ENCODE measurements at places on chromosomes 4 and X. TPM values are rescaled to one million over a fixed set of nuclear protein-coding genes. Genes with fewer than 3 reads are reported as not detected.

Gene MEPE
- total RNA-seq, result not detected

DNA sequence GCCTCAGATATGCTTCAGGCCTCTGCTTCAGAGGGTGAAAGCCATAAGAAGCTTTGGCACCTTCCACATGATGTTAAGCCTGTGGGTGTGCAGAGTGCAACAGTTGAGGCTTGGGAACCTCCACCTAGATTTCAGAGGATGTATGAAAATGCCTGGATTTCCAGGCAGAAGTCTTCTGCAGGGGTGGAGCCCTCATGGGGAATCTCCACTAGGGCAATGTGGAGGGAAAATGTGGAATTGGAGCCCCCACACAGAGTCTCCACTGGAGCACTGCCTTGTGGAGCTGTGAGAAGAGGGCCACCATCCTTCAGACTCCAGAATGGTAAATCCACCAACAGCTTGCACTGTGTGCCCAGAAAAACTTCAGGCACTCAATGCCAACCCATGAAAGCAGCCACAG is 35.2 kb downstream of the TLR10 start:
- no peak overlapping the region for H3K27ac ChIP-seq
- H3K4me3 ChIP-seq, result no peak overlapping the region
- H3K27me3 ChIP-seq, result no peaks in the 10 kb centered on the region
- no peaks in the 10 kb centered on the region for H3K4me1 ChIP-seq

DNA sequence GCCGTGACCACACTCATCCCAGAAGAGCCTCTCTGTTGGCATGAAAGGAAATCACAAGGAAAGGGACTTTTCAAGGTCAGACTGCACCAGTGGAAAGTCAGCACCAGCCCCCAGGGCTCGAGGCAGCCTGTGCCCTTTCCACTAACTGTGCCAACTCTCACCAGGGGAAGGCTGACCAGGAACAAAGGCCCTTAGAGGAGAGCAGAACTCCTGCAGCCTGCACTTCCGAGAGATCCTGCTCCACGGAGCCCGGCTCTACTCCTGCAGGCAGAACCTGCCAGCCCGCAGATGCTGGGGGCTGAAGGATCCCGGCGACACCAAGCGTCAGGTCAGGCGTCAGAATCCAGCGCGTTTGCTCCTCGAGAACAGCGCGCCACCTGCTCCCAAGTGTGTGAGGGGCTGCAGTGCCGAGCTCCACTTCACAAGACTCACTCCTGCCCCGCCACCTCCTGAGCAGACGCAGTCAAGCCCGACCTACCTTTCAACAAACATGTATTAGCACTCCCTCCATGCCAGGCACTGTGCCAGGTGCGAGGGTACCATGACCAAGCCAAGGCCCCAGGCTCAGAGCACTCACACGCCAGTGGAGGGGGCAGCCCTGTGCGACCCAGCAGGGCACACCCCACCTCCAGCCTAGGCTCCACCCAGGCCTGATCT is 13.6 kb upstream of the HELT start:
- no peaks in the 10 kb centered on the region for H3K36me3 ChIP-seq
- H3K27me3 ChIP-seq, result no peaks in the 10 kb centered on the region
- H3K4me1 ChIP-seq, result peaks cover 7% of the 10 kb centered on the region

GRCh38 chrX:4005281-4005680 is 291.8 kb upstream of the PRKX start:
- no peak for DNase-seq
- no peaks in the 10 kb centered on the region for H3K27me3 ChIP-seq
- no peaks in the 10 kb centered on the region for H3K4me1 ChIP-seq
- H3K27ac ChIP-seq, result no peak overlapping the region
- no peak overlapping the region for H3K4me3 ChIP-seq
- H3K36me3 ChIP-seq, result no peaks in the 10 kb centered on the region

- DNase-seq, result no peak
- no peak overlapping the region for H3K27ac ChIP-seq
- no peaks in the 10 kb centered on the region for H3K4me1 ChIP-seq
- H3K4me3 ChIP-seq, result no peak overlapping the region
- H3K36me3 ChIP-seq, result no peaks in the 10 kb centered on the region
Measured at GRCh38 chr4:144298519-144298918, 158.0 kb upstream of the GYPA start.

DNA sequence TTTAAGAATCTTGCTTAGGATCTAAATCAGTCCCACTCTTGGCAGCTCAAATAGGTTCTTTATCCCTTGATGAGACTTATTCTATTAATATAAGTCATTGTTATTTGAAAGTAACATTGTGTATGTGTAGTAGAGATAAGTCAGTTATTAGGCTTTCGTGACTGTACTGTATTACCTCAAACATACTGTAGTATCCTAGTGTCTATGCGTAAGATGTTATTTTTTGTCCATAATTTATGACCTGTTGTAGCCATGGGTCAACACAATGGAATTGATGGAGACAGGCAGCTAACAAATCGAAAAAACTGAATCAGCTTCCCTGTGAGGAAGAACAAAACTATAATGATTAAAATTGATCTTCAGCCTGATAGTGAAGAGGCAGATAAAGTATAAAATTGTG is 41.8 kb downstream of the CLCN3 start:
- peak overlapping the region; percentile 69 for H3K27ac ChIP-seq
- H3K27me3 ChIP-seq, result no peaks in the 10 kb centered on the region
- DNase-seq, result no peak
- no peak overlapping the region for H3K4me3 ChIP-seq
- no peaks in the 10 kb centered on the region for H3K4me1 ChIP-seq

DNA sequence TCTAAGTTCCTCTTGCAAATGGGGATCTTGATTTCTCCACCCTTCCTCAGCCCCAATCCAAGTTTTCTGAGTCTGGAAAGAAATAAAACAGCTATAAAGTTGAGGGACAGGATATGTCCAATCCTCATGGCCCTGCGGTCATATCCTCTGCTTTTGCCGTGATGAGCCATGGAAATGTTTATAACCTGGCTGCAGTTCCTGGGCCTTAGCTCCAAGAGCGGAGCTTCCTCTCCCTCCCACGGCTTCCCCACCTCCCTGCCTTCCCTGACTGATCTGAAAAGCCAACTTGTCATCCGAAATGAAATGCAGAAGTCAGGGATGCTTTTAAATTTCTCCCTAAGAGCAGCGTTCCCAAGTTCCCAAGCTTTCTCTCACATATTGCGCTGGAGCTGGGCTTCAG is 221.5 kb upstream of the SFRP2 start:
- H3K27ac ChIP-seq, result no peak overlapping the region
- no peaks in the 10 kb centered on the region for H3K36me3 ChIP-seq
- no peak for DNase-seq
- no peaks in the 10 kb centered on the region for H3K4me1 ChIP-seq
- H3K4me3 ChIP-seq, result no peak overlapping the region
- H3K27me3 ChIP-seq, result no peaks in the 10 kb centered on the region

Gene PDE6B
- total RNA-seq, result 10.1 TPM

GRCh38 chr4:156158747-156159146 is 205.1 kb upstream of the CTSO start:
- H3K36me3 ChIP-seq, result no peaks in the 10 kb centered on the region
- no peak for DNase-seq
- no peak overlapping the region for H3K27ac ChIP-seq

Gene IL21
- total RNA-seq, result 3.1 TPM

Gene PAGE1
- not detected for total RNA-seq

- H3K4me1 ChIP-seq, result no peaks in the 10 kb centered on the region
- no peak for DNase-seq
- H3K27me3 ChIP-seq, result no peaks in the 10 kb centered on the region
- H3K36me3 ChIP-seq, result no peaks in the 10 kb centered on the region
- H3K27ac ChIP-seq, result no peak overlapping the region
Measured at GRCh38 chrX:64894454-64895038, 81.7 kb downstream of the ZC4H2 start.

DNA sequence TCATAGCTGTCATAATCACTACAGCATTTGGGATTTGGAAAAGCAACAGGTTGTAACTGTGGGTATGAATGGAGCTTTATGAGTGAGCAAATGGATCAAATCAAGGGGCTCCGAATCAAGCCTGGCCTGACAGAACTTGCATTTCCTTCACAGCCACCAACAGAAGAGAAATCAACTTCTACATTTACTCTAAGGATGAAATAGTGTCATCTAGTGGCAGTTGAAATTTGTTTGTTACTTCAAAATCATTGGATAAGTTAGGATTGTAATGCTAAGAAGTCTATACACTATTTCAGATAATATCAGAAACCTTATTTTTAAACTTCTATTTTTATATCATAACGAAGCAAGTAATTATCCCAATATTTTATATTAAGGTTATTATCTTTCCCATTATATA is 10.7 kb upstream of the WDR17 start:
- H3K36me3 ChIP-seq, result no peaks in the 10 kb centered on the region
- DNase-seq, result no peak
- H3K27me3 ChIP-seq, result no peaks in the 10 kb centered on the region

DNA sequence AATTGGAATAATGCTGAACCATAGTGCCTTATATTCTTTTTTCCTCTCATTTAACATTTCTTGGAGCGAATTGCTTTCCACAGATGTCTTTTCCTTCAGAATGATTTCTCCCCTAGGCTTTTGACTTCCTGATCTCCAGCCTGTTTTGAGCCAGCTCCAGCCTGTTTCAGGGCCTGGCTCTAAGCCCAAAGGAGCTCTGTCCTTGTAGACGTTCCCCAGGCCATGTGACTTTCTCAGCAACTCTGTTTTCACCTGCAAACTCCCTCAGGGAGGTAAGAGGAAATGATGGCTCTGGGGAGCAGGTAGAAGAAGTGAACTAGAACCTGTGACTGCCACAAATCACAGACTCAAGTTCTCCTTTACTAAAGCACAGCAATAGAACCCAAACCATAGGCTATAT is 89.1 kb downstream of the AKAP4 start:
- no peaks in the 10 kb centered on the region for H3K36me3 ChIP-seq
- H3K4me3 ChIP-seq, result no peak overlapping the region
- H3K27me3 ChIP-seq, result no peaks in the 10 kb centered on the region
- H3K4me1 ChIP-seq, result no peaks in the 10 kb centered on the region
- no peak for DNase-seq
- H3K27ac ChIP-seq, result no peak overlapping the region

Gene SPON2
- 2.7 TPM for total RNA-seq

Gene PRR32
- not detected for total RNA-seq

DNA sequence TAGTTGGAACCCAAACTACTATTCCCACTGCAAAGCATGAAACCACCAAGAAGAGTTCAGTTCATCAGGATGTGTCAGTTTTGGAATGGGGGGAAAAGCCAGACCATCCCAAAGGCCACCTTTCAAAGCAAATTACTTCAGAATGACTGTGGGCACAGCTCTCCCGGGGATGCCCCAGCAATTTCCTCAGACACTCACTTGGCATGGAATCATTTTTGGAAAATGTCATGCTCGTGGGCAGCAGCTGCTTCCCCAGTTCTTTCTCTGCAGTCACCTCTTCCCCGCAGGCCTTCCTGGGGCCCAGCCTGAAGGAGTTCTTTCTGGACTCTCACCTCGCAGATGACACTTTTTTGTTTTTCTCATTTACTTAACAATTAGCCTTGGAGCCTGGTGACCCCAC is 350.3 kb downstream of the NR3C2 start:
- H3K27ac ChIP-seq, result no peak overlapping the region
- H3K4me3 ChIP-seq, result no peak overlapping the region
- H3K36me3 ChIP-seq, result no peaks in the 10 kb centered on the region
- H3K4me1 ChIP-seq, result no peaks in the 10 kb centered on the region
- no peaks in the 10 kb centered on the region for H3K27me3 ChIP-seq

GRCh38 chrX:41722816-41723618 is 964 bp upstream of the GPR82 start:
- no peaks in the 10 kb centered on the region for H3K36me3 ChIP-seq
- no peaks in the 10 kb centered on the region for H3K27me3 ChIP-seq
- H3K27ac ChIP-seq, result no peak overlapping the region
- peaks cover 26% of the 10 kb centered on the region for H3K4me1 ChIP-seq

DNA sequence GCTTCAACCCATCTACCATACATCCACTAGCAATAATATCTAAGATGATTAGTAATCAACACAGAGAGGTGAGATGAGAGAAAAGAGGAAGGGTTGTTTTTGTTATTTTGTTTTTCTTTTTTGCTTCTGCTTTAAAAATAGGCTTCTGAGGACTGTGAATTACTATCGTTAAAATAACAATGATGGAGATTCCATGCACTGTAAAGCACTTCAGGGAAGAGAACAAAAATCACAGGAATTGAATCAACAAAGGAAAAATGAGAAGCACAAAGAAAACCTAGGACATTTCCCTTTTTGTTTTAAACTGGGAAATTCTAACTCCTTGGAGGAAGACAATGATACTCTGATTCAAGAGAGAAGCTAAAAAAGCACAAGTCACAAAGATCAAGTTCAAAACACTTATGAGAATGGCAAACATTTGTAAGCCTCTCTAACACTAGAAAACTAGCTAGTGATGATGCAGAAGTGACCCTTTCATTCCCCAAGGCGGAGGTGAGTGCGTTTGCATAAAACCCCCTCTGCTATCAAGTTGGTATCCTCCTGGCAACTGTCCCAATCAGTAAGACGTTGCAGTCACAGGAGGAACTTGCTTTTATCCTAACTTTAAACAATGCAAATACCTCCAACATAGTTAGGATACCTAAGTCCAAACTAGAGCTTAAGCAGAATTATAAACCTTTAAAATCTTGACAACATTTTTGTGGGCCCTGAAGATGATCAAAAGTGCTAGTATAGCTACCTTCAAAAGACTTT is 308.5 kb downstream of the CAMK2D start:
- no peaks in the 10 kb centered on the region for H3K27me3 ChIP-seq
- no peaks in the 10 kb centered on the region for H3K36me3 ChIP-seq
- no peaks in the 10 kb centered on the region for H3K4me1 ChIP-seq
- H3K27ac ChIP-seq, result no peak overlapping the region
- DNase-seq, result no peak
- no peak overlapping the region for H3K4me3 ChIP-seq

DNA sequence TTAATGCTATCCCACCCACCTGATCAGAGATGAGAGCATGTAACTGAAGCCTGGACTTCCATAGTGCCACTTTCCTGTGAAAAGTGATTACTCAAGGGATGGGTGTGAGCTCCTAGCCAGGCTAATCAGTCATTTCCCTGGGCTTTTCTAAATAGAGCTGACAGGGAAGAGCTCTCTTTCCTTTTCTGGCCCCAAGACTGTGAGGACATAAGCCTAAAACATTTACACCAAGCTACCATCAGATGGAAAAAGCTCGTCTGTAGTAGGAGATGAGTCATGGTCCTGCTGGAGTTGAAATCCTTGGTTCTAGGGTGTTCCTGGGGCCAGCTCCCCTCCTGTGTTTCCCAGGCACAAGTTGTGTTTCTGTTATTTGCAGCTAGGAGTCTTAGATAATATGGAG is 52.4 kb upstream of the NDP start:
- H3K4me1 ChIP-seq, result no peaks in the 10 kb centered on the region
- H3K36me3 ChIP-seq, result no peaks in the 10 kb centered on the region
- H3K4me3 ChIP-seq, result no peak overlapping the region
- no peaks in the 10 kb centered on the region for H3K27me3 ChIP-seq
- no peak for DNase-seq

Gene SLAIN2
- 86.8 TPM for total RNA-seq
